HS-5 (cell line): ENCODE measurements at places on chromosomes 4 and X.

DNA sequence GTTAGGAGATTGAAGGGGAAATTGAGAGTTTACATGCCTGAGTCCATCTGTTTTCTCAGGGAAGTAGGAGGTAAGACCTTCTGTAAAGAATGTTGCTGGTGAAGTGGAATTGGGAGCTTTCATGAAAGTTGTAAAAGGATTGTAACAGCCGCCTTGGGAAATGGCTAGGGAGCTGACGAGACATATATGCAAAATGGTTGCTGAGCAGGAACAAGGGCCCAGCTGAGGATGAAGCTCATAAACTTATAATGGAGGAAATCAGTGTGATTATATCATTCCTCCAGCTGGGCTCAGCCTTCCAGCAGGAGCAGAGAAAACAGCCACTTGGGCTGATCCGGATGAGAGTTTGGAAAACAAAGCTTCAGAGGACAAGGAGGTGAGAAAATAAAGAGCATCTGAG is 208.7 kb downstream of the MAPK10 start:
- DNase-seq = no peak

- DNase-seq = no peak
These were observed 435.6 kb upstream of the SMIM31 start for GRCh38 chr4:164318350-164318749.

- DNase-seq = no peak
These were observed 12.0 kb downstream of the ZFYVE28 start for GRCh38 chr4:2406406-2406805.

DNA sequence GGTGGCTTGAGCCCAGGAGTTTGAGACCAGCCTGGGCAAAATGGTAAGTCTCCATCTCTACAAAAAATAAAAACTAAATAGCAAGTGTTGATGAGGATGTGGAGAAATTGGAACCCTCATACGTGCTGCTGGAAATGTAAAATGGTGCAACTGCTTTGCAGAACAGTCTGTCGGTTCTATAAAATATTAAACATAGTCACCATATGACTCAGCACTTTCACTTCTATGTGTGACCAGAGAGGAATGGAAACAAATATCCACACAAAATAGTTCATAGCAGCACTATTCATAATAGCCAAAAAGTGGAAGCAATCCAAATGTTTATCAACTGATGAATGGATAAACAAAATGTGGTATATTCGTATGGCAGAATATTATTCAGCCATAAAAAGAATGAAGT is 60.8 kb upstream of the FMR1 start:
- DNase-seq = no peak

GRCh38 chr4:71785959-71786358 is 2.1 kb upstream of the GC start:
- no peak for DNase-seq

DNA sequence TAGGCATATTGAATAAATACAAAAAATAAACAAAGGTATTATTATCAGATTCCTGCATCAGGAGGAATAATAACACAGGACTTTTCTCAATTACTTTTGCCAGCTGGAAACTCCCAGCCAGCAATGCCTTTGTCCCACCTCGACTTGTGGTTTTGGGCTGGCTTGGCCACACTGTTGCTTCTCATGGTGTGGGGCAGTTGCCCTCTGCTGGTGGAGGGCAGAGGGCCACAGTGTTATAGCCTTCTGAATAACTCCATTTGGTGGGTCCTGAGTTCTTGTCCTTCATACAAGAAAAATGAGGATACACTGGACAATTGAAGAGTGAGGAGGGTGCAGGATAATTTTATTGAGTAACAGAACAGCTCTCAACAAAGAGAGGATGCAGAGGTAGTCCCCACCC is 1206.0 kb upstream of the ADGRL3 start:
- DNase-seq = no peak
